Lower lobe of right lung (tissue), 2 donors: ENCODE measurements at places on chromosomes 12 and 14. TPM values are rescaled to one million over a fixed set of nuclear protein-coding genes. Genes with fewer than 3 reads are reported as not detected.

DNA sequence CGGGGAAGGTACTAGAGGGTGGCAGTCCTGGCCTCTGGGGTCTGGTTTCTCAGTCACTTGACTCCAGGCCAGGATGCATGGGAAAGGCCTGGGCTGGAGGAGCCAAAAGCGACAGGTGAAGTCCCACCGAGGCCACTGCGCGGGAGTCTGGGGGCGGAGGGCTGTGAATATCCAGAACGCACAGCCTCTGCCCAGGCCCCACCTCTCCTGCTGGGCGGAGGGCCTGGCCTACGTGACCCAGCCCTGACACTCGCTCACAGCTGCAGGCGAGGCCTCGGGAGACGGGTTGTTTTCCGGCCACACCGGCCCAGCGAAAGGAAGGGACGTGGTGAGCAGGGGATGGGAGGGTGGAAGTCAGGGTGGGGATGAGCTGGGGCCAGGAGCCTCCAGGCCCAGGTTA lies 91.2 kb downstream of the RFLNA start:
- H3K27me3 ChIP-seq = no peaks in the 10 kb centered on the region
- H3K4me3 ChIP-seq = no peak overlapping the region
- peaks cover 49% of the 10 kb centered on the region for H3K36me3 ChIP-seq
- H3K4me1 ChIP-seq = peaks cover 78% of the 10 kb centered on the region
- DNase-seq = no peak

- no peak overlapping the region for H3K27ac ChIP-seq
- no peak for DNase-seq
- no peaks in the 10 kb centered on the region for H3K4me1 ChIP-seq
Measured at GRCh38 chr12:89682284-89682683, 26.4 kb downstream of the ATP2B1 start.

DNA sequence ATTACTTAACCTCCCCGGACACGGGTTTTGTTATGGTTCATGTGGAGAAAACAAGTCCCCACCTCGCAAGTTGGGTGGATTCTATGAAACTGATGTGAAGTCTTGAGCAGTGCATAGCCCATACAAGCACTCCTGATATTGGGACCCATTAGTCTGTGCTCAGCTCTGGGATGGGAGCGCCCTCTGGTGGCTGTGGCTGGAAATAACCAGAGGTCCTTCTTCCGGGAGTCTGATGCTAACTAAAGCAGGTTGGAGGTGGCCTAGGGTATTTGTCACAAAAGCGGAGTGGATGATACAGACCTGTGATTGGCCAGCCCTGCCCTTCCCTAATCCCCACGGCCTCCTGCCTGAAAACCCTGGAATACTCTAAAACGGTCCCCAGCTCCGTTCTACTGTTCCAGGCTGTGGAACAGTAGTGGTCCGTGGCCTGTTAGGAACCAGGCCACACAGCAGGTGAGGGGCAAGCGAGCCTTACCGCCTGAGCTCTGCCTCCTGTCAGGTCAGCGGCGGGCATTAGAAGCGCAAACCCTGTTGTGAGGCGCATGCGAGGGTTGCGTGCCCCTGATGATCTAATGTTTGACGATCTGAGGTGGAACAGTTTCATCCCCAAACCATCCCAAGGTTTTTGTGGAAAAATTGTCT lies 6.4 kb downstream of the SLC48A1 start:
- H3K4me1 ChIP-seq = peaks cover 52% of the 10 kb centered on the region
- no peaks in the 10 kb centered on the region for H3K27me3 ChIP-seq
- no peak overlapping the region for H3K4me3 ChIP-seq
- H3K27ac ChIP-seq = no peak overlapping the region
- H3K36me3 ChIP-seq = peaks cover 29% of the 10 kb centered on the region

Gene NEMP1
- total RNA-seq = 19.1 TPM

GRCh38 chr12:60093428-60093827 lies 497.6 kb downstream of the SLC16A7 start:
- no peaks in the 10 kb centered on the region for H3K4me1 ChIP-seq
- no peak overlapping the region for H3K4me3 ChIP-seq
- no peak for DNase-seq
- no peaks in the 10 kb centered on the region for H3K36me3 ChIP-seq
- no peak overlapping the region for H3K27ac ChIP-seq
- no peaks in the 10 kb centered on the region for H3K27me3 ChIP-seq
